ENCODE measurements at places on chromosomes 5 and 9.

DNA sequence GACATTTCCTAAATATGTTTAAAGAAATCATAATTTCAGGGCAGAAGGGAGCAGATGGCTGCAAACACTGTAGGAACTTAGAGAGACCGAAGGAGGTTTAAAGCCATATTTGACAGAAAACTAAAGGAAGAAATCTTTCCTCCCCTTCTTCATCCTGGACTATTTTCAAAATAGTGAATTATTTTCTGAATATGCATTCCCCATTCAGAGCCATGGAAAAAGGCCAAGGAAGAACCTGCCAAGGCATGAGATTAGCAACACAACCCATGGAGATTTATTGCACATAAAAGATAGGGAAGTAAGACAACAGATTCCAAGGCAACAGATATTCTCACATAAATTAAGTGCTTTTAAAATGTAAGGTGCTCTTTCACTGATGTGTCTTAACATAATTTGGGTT lies 233.3 kb upstream of the ADAMTS16 start:
- no peak for DNase-seq

GRCh38 chr9:73034962-73035361 lies 82.1 kb upstream of the ALDH1A1 start:
- no peak for DNase-seq

DNA sequence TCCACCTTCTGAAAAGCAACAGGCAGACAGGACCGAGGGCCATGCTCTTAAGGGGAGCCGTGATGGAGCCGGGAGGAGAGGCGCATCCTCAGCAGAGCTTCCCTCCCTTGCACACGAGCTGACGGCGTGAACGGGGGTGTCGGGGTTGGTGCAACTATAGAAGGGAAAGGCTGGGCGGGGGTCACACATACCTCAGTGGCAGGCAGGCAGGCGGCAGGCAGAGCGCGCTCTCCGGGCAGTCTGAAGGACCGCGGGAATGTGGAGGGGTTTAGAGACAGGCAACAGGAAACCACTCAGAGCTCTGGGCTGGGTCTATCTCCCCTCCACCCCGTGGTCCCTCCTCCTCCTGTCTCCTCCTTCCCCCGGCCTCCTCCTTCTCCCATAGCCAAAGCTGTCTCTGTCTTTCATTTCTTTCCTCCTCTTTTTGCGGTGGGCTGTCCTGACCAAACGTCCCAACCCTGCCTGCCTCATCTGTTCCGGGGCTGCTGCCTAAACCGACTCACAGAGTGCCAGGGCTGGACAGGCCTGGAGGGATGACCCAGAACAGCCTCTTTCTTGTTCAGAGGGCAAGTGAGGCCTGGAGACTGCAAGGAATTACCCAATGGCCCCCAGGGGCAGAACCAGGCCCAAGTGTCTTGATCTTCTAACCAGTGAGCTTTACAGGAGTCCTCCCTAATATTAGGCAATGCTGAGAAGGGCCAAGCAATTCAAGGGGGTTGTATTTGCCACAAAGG lies at the start of gene SPARC:
Gene SPARC, minus strand, starts transcription at position 242 of the 734 bp plus-strand sequence. CDS start 10,727 bp downstream, outside the sequence.
- DNase-seq, result peak; percentile 92

DNA sequence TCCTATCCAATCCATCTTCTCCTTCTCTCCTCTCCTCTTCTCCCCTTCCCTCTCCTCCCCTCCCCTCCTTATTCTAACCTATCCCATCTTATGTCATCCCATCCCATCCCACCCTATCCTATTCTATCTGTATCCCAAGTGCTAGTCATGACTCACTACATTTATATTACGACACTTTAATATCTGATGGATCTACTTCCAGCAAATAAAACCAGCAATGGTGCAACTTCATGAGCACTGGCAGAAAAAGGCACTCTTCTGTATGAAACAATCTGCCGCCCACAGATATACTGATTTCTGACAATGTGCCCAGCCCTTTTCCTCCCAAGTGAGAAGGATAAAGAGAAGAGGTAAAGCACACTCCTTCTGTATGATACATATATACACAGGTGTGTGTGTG lies 86.6 kb upstream of the ANKH start:
- DNase-seq, result no peak

DNA sequence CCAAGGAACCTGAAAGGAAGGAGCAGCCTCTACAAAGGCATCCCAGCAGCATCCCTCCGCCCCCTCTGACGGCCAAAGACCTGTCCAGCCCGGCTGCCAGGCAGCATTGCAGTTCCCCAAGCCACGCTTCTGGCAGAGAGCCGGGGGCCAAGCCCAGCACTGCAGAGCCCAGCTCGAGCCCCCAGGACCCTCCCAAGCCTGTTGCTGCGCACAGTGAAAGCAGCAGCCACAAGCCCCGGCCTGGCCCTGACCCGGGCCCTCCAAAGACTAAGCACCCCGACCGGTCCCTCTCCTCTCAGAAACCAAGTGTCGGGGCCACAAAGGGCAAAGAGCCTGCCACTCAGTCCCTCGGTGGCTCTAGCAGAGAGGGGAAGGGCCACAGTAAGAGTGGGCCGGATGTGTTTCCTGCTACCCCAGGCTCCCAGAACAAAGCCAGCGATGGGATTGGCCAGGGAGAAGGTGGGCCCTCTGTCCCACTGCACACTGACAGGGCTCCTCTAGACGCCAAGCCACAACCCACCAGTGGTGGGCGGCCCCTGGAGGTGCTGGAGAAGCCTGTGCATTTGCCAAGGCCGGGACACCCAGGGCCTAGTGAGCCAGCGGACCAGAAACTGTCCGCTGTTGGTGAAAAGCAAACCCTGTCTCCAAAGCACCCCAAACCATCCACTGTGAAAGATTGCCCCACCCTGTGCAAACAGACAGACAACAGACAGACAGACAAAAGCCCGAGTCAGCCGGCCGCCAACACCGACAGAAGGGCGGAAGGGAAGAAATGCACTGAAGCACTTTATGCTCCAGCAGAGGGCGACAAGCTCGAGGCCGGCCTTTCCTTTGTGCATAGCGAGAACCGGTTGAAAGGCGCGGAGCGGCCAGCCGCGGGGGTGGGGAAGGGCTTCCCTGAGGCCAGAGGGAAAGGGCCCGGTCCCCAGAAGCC lies 30.8 kb downstream of the CD180 start:
- DNase-seq, result peak; percentile 96

- no peak for DNase-seq
Observed at GRCh38 chr5:128764601-128765310, 200.5 kb upstream of the SLC27A6 start.

GRCh38 chr9:135500525-135501260 lies at the start of gene MRPS2:
TSS of gene MRPS2 (plus strand) at chr9:135500682. CDS start at chr9:135500711, 29 bp downstream.
- peak; percentile 88 for DNase-seq

DNA sequence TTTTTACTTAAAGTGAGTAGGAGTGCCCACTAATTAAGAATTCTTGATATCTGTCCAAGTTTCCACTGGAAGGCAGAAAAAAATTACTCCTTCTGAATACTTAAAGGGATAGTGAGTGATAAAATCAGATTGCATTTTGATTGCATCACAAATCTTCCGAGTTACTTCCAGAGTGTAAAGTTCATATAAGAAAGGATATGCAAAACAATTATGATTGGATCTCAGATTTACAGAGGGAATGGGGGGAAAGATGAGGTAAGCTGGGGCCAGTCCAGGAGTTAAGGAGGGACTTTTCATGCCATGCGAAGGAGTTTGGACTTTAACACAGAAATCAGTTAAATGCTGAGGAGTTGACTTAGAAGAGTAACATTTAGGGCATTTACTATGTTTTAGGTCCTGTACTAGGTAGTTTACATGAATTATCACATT lies 9.3 kb upstream of the RNF145 start:
- no peak for DNase-seq
